Stimulated activated CD8-positive, alpha-beta memory T cell treated with anti-CD3 and anti-CD28 coated beads, Interleukin-4, amount 100 ng/mL, for 4 hours (primary cell): ENCODE measurements at places on chromosomes 5 and 9.

DNA sequence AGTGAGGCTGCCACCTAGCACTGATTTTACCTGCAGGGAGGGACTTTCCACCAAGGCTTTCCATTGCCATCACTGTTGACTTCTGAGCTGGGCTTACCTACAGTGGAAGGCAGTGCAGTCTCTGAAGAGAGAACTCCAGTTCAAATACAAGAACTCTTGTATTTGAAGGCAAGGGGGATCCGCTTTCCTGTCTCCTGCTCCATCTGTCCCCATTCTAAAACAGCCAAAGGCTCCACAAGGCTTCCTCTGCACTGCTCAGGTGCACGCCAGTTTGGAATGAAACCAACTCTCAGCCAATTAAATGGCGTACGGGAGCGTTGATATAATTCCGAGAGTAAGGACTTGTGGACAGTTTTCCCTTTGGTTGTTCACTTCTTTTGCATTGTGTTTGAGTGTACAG lies 66.0 kb upstream of the CXCL14 start:
- no peak for DNase-seq

DNA sequence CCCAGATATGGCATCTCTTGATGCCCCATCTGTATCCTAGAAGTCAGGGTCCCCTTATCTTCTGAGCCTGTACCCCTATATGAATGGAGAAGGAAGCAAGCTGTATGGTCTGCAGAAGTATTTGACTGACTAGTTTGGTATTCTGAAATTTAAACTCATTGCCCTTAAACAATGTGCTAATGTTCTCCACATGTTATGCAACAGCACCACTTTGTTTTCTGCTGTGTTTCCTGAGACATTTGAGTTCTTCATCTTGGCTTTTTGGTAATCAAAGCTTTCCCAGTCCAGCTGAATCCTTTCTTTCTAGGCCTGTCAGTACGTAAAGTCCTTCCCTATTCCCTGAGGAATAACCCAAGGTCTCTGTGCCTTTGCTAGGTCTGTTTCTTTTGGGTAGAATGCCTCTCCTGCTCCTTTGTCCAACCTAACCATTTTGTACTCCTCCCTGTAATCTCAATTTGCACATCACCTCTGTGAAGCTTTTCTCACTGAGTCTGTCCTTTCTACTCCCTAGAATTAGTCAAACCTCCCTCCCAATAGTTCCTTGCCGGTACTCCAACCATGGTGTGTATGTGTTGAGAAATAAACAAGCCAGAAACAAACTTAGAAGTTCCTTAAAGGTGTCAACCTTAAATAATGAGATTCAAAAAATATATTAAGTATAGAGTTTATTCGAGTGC lies 72.1 kb upstream of the HSPB3 start:
- DNase-seq: no peak

GRCh38 chr5:143481697-143482531 lies 78.4 kb upstream of the NR3C1 start:
- no peak for DNase-seq

GRCh38 chr5:88952344-88952743 lies 69.4 kb upstream of the MEF2C start:
- DNase-seq: no peak

DNA sequence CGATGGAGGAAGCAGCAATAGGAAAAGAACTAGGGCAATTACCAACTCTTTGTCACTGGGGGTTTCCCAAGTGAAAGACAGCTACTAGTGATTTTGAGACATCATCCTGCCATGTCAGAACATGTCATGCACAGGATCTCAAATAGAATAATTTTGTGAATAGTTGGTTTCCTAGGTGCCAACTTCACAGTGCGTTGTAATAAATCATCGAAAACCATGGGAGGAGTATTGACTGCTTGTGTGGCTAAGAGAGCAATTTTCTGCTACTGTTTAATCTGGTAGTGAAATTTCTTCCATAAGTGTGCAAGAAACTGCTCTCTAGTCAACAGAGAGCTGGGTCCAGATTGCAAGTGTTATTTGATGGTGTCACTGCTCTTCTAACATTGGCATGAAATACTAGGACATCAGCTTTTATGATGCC lies 168.6 kb downstream of the NNT start:
- DNase-seq: no peak

DNA sequence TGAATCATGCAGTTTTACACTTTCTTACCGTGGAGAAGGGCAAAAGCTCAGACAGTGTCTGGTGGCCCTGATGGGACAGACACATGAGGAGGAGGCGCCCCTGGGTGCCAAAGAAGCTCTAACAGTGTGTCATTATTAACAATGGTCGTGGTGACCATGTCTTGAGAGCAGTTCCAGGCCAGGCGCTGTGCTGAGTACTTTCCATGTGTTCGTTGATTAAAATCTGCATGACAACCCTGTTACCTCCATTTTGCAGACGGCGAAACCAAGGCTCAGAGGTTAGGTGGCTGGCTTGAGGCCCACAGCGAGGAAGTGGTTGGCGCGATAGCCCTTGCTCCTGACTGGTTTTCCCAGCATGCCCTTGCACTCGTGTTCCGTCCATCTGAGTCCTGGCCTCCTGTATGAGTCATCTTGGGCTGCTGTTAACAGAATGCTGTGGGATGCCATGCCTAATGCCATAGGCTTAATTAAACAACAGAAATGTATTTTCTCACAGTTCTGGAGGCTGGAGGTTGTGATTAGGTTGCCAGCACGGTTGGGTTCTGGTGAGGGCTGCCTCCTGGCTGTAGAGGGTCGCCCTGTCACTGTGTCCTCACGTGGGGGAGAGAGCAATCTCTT lies 92.0 kb downstream of the AMBP start:
- DNase-seq: no peak

- no peak for DNase-seq
Measured at GRCh38 chr5:171142617-171143016, 166.4 kb upstream of the TLX3 start.

GRCh38 chr5:172530878-172531703 lies 76.8 kb upstream of the SH3PXD2B start:
- no peak for DNase-seq

GRCh38 chr5:53555160-53555559 lies 5.3 kb upstream of the NDUFS4 start:
- DNase-seq: no peak

DNA sequence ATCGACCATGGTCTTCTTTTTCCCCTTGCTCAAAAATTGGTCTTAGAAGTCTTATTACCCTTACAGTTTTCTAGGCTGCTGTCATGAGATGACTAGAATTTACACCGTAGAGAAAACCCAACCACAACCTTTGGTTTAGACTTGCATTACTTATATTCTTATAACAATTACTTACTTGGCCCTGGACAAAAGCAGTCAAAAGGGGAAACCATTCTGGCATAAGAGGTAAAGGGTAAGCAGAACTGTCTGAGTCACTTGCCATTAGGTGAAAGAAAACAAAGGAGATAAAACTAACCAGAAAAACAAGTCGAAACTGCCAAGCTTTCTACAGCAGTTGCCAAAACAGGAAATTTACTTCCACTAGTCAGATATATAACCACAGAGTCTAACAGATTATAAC lies 17.9 kb downstream of the TMEM245 start:
- no peak for DNase-seq

DNA sequence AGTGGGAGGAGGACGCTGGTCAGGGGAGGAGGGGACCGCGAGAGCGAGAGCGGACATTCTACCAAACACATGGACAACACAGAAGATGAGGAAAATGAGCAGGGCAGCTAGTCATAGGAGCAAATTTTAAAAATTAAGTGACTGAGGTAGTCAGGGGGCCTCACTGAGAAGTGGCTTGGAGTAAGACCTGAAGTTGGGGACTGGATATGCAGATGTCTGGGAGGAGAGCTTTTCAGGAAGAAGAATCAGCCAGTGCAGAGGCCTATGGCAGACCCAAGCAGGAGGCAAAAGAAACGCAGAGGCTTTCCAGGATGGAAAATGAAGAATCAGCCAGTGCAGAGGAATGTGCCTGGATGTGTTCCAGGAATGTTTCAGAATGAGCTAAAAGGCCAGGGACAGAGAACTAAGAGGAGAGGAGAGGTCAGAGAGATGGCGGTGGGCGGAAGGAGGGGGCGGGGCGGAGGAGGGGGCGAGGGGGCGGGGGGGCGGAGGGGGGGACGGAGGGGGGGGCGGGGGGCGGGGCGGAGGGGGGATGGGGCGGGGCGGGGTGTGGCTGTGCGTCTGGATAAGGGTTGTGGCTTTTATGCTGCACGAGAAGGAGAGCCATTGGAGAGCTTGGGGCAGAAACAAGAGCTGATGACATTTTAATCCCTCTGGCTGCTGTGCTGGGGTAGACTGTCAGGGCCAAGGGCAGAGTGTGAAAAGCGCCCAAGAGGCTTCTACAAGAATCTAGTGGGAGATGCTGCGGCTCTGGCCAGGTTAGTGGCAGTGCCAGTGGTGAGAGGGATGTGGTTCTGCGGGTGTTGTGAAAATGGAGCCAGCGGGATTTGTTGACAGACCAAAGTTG lies 129.6 kb downstream of the KCNIP1 start:
- no peak for DNase-seq

DNA sequence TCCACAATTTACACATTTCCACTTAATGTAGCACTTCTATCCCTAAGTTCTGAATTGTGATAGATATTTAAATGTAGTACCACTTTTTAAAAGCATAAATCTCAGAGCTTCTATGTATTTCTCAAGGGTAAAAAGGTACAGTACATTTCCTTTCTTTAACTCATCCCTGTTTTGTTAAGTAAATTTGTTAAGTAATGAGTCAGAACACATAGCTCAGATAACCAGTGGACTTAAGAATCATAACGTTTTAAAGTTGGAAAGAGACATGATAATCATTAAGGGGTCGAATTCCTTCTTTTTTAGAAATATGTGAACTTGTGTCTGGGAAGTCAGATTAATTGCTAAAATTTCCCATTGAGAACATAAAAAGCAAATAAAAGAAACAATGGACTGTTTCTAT lies 810.2 kb upstream of the NUDT12 start:
- DNase-seq: no peak

GRCh38 chr9:86945728-86946200 lies 1.5 kb downstream of the GAS1 start:
- no peak for DNase-seq

DNA sequence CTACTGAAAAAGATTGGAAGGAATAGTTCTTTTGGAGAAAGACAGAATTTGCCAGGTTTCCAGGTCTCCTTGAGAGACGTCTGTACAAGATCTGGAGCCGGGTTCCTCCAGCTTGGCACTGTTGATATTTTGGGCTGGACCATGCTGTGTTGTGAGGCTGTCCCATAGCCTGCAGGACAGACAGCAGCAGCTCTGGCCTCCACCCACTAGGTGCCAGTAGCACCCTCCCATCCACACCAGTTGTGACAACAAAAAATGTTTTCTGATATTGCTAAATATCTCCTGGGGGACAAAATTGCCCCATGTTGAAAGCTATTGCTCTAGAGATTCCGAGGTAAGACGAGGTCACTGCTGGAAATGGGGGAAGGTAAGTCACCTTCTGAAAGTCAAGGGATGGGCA lies 287.7 kb upstream of the DAP start:
- DNase-seq: no peak
